ENCODE measurements at places on chromosomes 4 and X.

- DNase-seq, result no peak
These were observed 804.9 kb downstream of the RAB28 start for GRCh38 chr4:12679217-12679616.

DNA sequence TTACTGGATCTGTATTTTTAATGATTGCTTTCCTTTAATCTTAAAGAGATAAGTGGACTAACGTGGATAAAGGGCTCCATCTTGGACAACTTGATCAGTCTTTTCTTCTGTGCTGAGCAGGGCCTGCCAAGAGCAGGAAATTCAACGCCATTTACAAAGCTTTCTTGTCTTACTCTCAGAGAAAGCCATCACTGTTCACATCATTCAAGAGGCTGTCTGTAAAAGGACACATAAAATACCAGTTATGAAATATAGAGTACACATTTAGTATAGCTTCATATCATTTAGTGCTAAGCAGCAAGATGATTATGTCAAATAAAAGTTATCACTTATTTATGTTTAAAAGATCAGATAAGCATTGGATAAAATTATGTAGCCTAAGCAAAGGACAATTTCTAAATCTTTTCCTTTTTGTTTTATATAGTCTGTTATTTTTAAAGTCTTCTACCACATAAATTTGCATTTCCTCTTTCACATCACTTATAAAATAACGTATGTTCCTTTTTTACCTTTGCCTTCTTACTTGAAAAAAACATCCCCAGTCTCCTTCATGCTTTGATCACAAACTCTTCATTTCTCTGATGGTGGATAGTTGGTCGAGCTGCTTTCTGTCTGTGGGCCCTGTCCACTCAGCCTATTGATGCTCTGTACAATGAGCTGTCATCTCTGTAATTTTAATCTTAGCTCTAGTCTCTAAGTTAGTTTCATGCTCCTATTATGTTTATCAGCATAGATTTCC, 2.1 kb upstream of the CCNG2 start:
- DNase-seq, result no peak

DNA sequence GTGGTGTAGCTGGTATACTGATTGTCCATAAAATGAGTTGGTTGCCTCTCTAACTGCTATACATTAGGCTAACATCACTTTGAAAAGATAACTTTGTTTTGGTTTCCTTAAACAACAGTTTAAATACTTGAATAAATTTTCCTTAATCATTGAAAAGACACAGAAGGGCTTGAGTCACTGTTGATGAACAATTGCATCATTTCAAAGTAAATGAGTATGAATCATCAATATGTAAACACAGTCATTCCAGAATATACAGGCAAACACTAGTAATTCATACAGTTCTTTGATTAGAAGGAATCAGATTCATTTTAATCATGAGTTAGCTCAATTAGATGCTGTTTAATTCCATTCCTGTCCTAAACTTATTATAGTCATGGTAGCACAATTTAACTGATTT, 160.6 kb downstream of the AFF2 start:
- DNase-seq, result no peak

- no peak for DNase-seq
These were observed 25.7 kb upstream of the TRPC3 start for GRCh38 chr4:121977251-121978171.

GRCh38 chr4:6561173-6561516, 13.8 kb upstream of the MAN2B2 start:
- DNase-seq, result no peak

All from femur (tissue), 1 donor.